M059J (cell line): ENCODE measurements at places on chromosomes 2 and 18. TPM values are rescaled to one million over a fixed set of nuclear protein-coding genes. Genes with fewer than 3 reads are reported as not detected.

The SRD5A2 gene
- total RNA-seq = not detected in 2 replicates

The CFAP53 gene
- total RNA-seq = 0.15 TPM in 1 of 2 replicates, not detected in the other

The PRSS56 gene
- not detected in 2 replicates for total RNA-seq

The ANKRD53 gene
- total RNA-seq = 0.12 and 0.17 TPM in 2 replicates

The FAM228A gene
- not detected in 2 replicates for total RNA-seq

The GALNT3 gene
- 0.59 and 1.9 TPM in 2 replicates for total RNA-seq

- peak; percentile 84 for DNase-seq
These were observed 31.6 kb upstream of the CASP10 start for GRCh38 chr2:201151127-201151981.

DNA sequence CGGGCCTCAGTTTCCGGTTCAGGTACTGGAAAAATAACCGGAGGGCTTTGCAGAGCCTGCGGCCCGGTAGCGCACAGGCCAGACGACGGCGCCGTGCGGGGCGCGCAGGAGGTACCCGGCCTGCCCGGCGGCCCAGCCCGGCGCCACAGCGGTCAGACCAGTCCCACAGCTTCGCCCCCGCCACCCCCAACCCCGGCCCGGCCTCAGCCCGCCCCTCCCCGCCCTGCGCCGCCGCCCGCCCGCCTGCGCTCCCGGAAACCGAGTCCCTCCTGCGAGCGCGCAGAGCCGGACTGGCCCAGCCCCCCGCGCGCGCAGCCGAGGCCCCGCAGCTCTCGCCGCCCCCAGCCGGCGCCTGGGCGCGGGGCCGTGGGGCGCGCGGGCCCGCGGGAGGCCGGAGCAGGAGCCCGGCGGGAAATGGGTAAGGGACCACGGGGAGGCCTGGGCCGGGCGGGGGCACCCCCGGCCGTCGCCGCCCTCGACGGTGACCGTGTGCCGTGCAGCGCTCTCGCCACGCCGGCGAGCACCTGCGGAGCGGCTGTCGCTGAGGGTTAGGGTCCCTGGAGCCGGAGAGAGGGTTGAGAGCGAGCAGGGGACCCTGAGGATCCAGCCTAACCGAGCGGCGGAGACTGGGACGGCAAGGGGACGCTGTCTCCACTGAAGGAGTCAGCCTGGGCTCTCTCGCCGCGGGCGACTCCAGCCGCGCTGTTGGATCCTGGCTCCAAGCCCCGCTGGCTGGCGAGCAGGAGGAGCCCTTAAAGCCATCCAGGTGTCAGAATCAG lies 16.5 kb upstream of the PSD4 start:
- DNase-seq = peak; percentile 56

DNA sequence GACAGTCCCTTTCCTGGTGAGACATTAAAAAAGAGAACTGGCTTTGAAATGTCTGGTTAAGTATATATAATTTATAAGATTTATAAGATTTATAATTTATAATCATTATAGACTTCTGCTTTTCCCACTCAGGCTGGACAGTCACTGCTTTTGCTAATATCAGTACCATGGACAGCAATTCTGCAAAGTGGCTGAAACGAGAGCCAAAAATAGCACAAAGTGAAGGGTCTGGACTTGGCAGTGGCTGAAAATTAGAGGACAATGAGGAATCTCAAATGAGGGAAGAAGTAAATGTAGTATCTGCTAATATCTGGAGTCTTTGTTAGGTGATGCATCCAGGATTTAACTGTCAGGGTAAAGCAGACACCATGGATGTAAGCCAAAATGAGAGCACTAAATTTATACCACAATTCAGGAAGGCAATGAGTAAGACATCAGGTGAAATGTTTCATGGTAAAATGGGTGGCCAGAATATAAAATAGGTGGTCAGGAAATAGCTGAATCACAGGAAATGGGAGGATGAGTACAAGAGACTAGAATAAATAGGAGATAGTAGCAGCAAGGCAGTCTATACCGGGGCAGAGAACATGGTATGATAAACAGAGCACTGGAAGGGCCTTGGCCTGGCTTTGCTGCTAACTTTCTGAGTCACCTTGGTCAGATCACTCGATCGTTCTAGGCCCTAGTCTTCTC lies 39.6 kb upstream of the BOD1L2 start:
- DNase-seq = peak; percentile 43

GRCh38 chr2:231068525-231069222 lies 12.0 kb downstream of the PSMD1 start:
- peak; percentile 76 for DNase-seq

DNA sequence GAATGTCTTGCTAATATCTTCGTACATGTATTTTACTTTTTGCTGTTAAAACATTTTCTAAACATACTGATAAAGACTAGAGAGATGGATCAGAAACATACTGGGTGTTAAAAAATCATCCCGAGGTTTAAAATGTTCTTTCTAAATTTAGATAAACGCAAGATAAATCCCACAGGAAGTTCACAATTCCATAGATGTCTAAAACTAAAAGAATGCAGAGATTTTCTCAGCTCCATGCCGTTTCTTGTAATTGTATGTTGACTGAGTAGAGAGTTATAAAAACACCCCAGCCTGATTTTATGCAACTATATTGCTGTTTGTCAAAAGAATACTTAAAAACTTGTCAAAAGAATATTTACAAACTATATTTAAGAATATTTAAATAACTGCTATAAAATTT lies 455.7 kb downstream of the ARHGAP15 start:
- DNase-seq = no peak

- no peak for DNase-seq
These were observed 136.8 kb upstream of the PKDCC start for GRCh38 chr2:41911033-41911432.

GRCh38 chr2:203399031-203399430 lies 70.8 kb downstream of the ABI2 start:
- peak; percentile 32 for DNase-seq

DNA sequence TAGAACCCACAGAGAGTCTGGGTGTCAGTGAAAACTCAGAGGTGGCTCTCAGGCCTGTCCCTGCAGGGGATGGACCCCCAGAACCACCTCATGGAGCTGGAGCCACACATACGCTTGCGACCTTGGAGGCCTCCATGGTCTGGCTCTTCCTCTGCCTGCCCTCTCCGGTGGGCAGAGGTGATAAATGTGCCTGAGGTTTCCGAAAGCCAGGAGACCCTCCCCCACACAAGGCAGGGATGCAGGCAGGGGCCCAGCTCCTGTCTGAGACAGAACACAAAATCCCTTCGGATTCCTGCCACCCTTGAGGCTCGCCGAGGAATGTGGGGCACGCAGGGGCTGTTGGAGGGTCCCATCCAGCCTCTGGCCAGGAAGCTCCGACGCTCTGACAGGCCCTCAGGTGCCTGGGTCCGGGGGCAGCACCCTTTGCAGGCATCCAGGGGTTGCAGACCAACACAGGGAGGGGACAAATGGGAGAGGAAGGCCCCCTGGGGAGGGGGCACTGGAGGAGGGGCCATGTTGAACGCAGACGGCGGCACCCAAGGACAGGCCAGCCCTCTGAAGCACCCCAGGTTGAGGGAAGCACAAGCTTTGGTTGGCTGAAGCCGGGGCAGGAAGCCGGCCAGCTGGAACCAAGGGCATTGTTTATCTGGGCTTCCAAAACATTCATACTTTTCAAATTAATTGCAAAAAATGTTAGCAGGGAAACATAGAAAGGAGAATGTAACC lies 4.1 kb upstream of the SNED1 start:
- no peak for DNase-seq

DNA sequence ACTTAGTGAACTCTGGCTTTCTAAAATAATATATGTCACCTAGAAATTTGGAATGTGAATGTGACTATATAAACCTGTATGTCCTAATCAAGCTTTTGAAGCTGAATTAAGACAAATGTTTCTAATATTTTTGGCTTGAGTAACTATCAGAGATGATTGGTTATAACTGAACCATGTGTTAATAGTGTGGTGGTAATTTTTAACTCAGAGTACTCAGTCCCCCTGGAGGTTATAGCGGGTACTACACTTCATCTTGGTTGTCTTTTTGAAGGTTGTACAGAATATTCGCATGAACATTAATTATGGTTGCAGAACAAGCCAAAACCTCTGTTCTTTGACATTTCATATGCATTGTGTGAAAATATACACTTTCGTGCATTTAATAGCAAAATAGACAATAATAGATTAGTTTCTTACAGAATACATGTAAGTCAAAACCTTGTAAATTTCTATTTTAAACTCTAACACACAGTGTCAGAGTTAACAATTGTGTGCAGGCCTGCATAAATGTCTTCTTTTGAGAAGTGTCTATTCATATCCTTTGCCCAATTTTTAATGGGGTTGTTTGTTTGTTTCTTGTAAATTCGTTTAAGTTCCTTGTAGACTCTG lies 86.0 kb downstream of the OSBPL6 start:
- peak; percentile 46 for DNase-seq

DNA sequence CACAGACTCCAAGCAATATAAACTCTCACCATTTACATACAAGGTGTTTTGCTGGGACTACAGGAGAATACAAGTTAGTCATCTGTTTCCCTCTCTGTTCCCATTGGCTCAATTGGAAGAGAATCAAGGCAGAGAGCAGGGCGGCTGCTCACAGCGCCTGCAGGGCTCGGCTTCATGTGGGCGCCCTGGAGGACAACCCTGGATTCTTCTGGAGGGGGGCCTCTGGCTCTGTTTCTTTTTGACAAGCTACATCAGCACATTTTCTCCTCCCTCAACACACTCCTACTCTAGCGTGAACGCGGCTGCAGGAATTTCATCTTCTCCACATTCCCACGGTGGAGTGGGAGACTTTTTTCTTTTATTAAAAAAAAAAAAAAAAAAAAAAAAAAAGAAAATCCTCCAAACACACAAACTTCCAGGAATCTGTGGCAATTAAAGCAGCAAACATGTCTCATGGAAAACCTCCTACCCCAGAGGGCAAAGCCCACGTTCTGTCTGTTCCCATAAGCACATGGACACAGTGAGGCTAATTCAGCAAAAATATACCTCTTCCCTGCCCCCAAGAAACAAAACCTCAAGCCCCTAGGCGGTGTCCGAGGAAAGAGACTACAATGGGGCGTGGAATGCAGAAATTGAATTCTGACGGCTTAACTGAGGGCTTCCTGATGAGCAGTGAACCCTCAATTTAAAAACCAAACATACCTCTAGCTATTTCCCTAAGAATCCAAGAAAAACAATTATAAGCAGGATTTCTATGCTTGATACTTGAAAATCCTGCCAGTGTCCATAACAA lies 50.6 kb downstream of the PARD6G start:
- DNase-seq = peak; percentile 16

GRCh38 chr18:77102259-77103040 lies 30.1 kb downstream of the MBP start:
- peak; percentile 77 for DNase-seq

GRCh38 chr2:239158641-239159475 lies 242.0 kb downstream of the HDAC4 start:
- no peak for DNase-seq

- DNase-seq = no peak
These were observed 14.5 kb upstream of the IL1RN start for GRCh38 chr2:113112871-113113270.

GRCh38 chr2:168780669-168781071 lies 21.8 kb upstream of the NOSTRIN start:
- DNase-seq = no peak

GRCh38 chr2:7020059-7020458 lies 102.8 kb downstream of the RNF144A start:
- DNase-seq = no peak

DNA sequence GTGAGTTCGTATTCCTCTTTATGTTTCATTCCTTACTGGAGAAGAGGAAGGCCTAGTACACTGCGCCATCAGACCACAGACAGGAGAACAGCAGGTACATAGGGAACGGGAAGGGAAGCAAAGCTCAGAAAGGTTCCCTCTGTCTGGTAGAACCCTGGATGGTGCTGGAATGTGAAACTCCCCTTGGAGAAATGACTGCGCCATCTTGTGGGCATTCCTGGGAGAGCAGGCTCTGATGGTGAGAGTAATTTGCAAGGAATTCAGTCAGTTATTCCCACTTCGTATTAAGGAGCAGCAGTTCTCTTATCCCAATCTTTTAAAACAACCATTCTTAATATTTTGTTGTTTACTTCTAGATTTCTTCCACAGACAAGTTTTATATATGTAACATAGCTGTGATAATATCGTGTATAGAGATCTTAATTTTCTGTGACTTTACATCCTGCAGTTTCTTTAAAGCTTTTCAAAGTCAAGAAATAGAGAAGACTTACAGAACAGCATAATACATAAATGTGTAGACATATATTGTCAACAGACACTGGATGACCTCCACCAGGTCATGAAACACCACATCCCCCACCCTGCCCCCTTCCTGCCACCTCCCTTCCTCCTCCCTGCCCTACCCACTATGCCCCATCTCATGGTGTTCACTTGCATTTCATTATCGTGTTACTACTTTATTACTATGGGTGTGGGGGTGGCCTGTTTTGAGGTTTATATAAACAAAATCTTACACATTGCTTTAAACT lies 83.9 kb downstream of the ARHGEF4 start:
- peak; percentile 53 for DNase-seq

GRCh38 chr18:63292831-63293683 lies 26.5 kb downstream of the BCL2 start:
- DNase-seq = no peak

- no peak for DNase-seq
These were observed 137.1 kb upstream of the CCDC150 start for GRCh38 chr2:196502386-196502785.
